Fibroblast of skin of left biceps (primary cell): ENCODE measurements at places on chromosomes 2 and 18.

- DNase-seq, result no peak
Measured at GRCh38 chr2:54981385-54981784, 68.9 kb downstream of the RTN4 start.

DNA sequence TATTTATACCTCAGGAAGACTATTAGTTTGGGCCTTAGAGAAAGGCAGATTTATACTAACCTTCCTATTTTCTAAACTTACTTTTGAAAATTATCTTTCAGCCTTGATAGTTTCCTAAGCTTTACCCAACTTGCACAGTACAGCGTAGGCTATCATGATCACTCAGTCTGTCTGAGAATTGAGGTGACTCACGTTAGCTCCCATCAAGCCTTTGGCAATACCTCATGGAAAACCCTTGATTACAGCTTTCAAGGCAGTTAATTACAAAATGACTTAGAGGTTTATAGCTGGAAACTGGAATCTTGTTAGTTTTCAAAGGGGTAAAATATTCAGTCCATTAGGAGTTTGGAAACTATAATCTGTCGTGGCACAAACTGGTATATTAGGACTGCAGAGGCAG is 26.4 kb upstream of the ARMC9 start:
- DNase-seq, result no peak

- no peak for DNase-seq
Measured at GRCh38 chr2:151843691-151844061, 15.5 kb upstream of the ARL5A start.

DNA sequence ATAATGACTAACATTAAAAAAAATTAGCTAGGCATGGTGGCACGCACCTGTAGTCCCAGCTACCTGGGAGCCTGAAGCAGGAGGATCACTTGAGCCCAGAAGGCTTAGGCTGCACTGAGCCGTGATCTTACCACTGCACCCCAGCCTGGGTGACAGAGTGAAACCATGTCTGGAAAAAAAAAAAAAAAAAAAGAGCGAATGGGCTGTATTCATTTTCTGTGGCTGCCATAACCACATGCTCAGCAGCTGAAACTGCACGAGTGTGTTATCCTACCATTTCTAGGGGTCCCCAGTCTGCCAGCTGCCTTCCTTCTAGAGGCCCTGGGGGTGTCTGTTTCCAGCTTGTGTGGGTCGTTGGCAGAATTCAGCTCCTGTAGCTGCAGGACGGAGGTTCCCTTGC is 247.8 kb downstream of the EIPR1 start:
- DNase-seq, result no peak
